ENCODE measurements at places on chromosomes 7 and 10. TPM values are rescaled to one million over a fixed set of nuclear protein-coding genes. Genes with fewer than 3 reads are reported as not detected.

- H3K27ac ChIP-seq: no peak overlapping the region
- no peaks in the 10 kb centered on the region for H3K36me3 ChIP-seq
- H3K4me1 ChIP-seq: peaks cover 6% of the 10 kb centered on the region
- H3K27me3 ChIP-seq: no peaks in the 10 kb centered on the region
- DNase-seq: no peak
Measured at GRCh38 chr10:14391342-14391741, 60.6 kb upstream of the FRMD4A start.

- no peak overlapping the region for H3K4me3 ChIP-seq
- H3K36me3 ChIP-seq: no peaks in the 10 kb centered on the region
- no peak for DNase-seq
- no peaks in the 10 kb centered on the region for H3K27me3 ChIP-seq
Measured at GRCh38 chr10:17993361-17993760, 41.6 kb downstream of the SLC39A12 start.

- DNase-seq: no peak
Measured at GRCh38 chr7:108235451-108236061, 105.4 kb upstream of the LAMB4 start.

- DNase-seq: no peak
- no peaks in the 10 kb centered on the region for H3K27me3 ChIP-seq
- H3K4me1 ChIP-seq: no peaks in the 10 kb centered on the region
- H3K36me3 ChIP-seq: no peaks in the 10 kb centered on the region
Measured at GRCh38 chr7:35492451-35493175, 202.3 kb downstream of the HERPUD2 start.

PDK4 gene
- total RNA-seq: 0.23 TPM

DNA sequence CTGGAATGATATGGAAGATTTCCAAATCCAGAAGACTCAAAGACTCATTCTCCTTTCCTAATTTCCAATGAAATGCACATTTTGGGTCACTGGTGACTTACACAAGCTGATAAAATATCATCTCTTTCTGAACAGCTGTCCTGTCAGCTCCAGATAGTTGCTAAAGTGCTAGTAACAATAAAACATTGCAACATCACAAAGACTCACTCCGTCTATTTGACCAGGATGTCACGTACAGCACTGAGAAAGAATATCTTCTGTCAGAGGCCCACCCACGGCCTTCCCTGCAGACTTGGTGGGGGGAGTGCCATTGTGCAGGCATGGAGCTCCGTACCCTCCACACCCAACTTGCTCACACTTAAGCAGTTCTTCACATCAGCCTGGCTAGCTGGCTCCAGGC lies 78.9 kb upstream of the EGR2 start:
- no peak overlapping the region for H3K4me3 ChIP-seq
- H3K36me3 ChIP-seq: no peaks in the 10 kb centered on the region
- H3K4me1 ChIP-seq: peaks cover 2% of the 10 kb centered on the region
- DNase-seq: no peak
- H3K27me3 ChIP-seq: no peaks in the 10 kb centered on the region
- H3K27ac ChIP-seq: no peak overlapping the region

FFAR4 gene
- not detected for total RNA-seq

GRCh38 chr7:67847092-67847787 lies 850.6 kb downstream of the TYW1 start:
- H3K27ac ChIP-seq: no peak overlapping the region
- H3K4me1 ChIP-seq: no peaks in the 10 kb centered on the region
- H3K36me3 ChIP-seq: no peaks in the 10 kb centered on the region
- no peak for DNase-seq
- no peak overlapping the region for H3K4me3 ChIP-seq
- no peaks in the 10 kb centered on the region for H3K27me3 ChIP-seq

PBLD gene
- total RNA-seq: 0.90 TPM
